Right cardiac atrium (tissue), 5 donors: ENCODE measurements at places on chromosomes 11 and 22. TPM values are rescaled to one million over a fixed set of nuclear protein-coding genes. Genes with fewer than 3 reads are reported as not detected.
A peak's percentile ranks its signal among the peaks of the same experiment; 100 is the strongest.

Gene P2RY6
- polyA plus RNA-seq, result 0.70 TPM

Gene CARD16
- 16.3 TPM for polyA plus RNA-seq

Gene CELSR1
- 5.6 TPM for polyA plus RNA-seq

Gene OR10A2
- not detected for polyA plus RNA-seq

Gene BIK
- polyA plus RNA-seq, result 0.52 TPM

Gene TMEM191C
- 0.66 TPM for polyA plus RNA-seq

Gene MAPK8IP2
- 0.57 TPM for polyA plus RNA-seq

Gene OR8A1
- not detected for polyA plus RNA-seq

Gene PKP3
- polyA plus RNA-seq, result 0.36 TPM

Gene LIMK2
- 6.5 TPM for polyA plus RNA-seq

Gene LARGE2
- polyA plus RNA-seq, result 0.32 TPM

DNA sequence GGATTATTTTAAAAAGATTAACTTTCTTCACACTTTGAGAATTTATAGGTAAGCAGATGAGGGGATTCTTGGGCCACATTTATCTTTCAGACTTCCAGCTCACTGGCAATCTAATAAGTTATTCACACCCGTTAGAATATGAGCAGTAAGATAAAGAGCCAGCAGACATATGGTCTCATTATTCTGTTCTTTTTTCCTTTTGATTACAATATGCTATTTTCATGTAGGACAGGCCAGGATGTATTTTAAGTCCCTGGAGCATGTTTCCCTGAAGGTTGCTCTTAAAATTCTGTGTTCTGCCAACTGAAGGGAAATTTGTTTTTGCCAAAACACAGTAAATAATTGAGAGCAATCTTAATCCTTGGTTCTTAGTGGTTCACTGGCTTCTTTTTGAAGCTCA lies 22.2 kb downstream of the PDHX start:
- no peak for DNase-seq

GRCh38 chr22:50467773-50468440 lies 6.9 kb downstream of the SBF1 start:
- DNase-seq, result no peak

- no peak for DNase-seq
Measured at GRCh38 chr22:34038801-34039555, 118.7 kb upstream of the LARGE1 start.

GRCh38 chr22:24434471-24435322 lies 7.3 kb downstream of the ADORA2A start:
- DNase-seq, result peak; percentile 70

GRCh38 chr11:73325036-73325981 lies 17.2 kb downstream of the ARHGEF17 start:
- no peak for DNase-seq

DNA sequence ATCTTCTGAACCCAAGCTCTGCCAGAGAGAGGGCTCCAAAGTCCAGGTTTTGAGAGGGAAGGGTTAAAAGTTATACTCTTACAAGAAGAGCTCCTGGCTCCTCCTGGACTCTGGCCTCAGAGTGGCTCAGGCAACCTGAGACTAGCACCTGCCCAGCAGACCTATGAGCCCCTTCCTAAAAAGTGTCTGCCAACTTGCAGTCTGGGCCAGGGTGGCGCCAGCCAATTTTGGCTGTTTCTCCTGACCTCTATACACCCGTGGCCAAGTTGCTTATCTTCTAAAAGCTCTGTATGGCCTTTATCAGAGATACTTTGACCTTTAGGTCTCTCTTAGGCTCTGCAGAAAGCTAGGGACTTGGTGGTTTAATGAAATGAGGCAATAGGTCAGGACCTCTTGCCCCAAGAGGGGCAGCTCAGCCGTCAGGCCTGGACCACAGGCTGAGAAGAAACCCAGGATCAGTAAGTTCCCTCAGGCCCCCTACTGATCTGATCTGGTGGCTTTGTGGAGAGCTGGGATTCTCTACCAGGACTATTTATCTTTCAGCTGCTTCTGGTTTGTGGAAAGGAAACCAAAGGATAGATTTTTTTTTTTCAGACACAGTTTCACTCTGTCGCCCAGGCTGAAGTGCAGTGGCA lies 10.3 kb upstream of the UCP3 start:
- no peak for DNase-seq

- no peak for DNase-seq
Measured at GRCh38 chr11:69307421-69307820, 13.5 kb downstream of the MYEOV start.

GRCh38 chr11:47940904-47941649 lies 39.3 kb upstream of the PTPRJ start:
- DNase-seq, result no peak

GRCh38 chr22:17477391-17477833 lies 85.9 kb upstream of the SLC25A18 start:
- DNase-seq, result peak; percentile 61

GRCh38 chr11:12494699-12495098 lies 117.3 kb downstream of the PARVA start:
- no peak for DNase-seq

DNA sequence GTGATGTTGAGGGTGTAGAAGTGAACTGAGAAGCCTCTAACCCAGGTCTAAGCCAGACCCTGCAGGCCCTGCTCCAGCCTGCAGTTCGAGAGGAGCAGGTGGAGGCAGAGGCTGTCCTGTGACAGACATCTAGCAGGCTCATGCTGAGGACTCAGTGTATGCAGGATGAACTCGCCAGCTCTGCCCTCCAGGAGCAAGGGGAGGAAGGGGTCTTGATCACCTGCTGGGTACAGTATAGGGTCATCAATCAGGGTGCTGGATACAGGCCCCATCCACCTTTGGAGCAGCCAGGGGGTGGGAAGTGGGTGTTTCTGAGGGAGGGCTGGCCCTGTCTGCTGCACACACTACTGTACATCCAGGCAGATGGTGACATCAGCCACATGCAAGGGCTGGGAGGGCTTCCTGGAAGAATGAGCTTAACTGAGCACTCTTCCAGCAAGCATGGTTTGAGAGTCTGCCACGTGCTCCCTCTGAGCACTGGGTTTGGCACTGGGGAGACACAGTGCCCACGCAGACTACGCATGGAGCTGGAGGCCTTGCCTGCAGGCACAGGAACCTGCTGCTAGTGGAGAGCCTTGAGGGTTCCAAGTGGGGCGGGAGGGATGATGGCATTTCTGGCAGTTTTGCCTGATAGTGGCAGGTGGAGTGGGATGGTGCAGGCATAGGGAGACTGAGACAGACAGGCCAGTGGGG lies 9.2 kb downstream of the MAPK8IP1 start:
- DNase-seq, result no peak

DNA sequence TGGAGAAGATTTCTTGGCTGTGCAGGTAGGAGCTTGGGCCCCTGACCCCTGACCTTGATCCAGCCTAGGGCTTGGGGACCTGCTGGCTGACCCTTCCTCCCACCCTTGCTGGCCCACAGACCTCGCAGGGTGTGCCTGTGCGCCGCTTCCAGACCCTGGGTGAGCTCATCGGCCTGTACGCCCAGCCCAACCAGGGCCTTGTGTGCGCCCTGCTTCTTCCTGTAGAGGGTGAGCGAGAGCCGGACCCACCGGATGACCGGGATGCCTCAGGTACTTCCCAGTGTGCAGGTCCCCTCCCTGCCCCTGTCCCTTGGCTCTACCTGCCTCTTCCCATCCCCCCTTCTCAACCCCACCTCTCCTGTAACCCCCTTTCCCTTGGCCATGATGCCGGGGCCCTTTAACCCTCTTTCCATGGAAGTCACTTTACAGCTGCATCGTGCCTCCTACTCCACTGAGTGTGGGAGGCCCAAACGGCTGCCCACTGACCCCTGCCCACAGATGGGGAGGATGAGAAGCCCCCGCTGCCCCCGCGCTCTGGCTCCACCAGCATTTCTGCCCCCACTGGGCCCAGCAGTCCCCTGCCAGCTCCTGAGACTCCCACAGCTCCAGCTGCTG lies 3.8 kb downstream of the INPPL1 start:
- DNase-seq, result peak; percentile 18

GRCh38 chr11:12170984-12171383 lies 60.6 kb downstream of the MICAL2 start:
- peak; percentile 75 for DNase-seq
